Cortex of kidney (tissue), 1 donor: ENCODE measurements at places on chromosomes 3 and 15.

DNA sequence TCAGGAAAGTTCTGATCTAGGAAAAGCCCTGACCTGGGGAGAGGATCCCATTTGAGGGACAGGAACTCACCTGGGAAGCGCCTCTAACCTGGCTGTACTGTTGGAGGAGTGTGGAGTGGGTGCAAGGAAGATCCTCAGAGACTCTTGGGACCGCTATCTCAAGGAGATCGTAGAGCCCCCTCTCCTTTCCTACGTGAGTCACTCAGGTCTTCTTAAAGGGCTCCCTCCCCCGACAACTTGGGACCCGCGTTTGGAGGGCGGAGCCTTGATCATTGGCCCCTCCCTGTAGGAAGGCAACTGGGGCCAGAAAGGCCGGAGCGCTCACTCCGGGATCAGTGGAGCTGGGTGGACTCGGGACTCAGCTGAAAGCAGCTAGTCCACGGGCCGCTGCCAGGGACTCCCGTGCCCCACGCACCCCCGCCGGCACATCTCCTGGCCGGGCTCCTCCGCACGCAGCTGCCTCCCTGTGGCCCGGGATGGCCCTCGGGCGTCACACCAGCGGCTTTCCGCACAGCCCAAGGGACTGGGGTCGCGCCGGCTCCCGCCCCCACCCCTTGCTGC lies 520 bp downstream of the SLC26A6 start:
- no peak for DNase-seq

DNA sequence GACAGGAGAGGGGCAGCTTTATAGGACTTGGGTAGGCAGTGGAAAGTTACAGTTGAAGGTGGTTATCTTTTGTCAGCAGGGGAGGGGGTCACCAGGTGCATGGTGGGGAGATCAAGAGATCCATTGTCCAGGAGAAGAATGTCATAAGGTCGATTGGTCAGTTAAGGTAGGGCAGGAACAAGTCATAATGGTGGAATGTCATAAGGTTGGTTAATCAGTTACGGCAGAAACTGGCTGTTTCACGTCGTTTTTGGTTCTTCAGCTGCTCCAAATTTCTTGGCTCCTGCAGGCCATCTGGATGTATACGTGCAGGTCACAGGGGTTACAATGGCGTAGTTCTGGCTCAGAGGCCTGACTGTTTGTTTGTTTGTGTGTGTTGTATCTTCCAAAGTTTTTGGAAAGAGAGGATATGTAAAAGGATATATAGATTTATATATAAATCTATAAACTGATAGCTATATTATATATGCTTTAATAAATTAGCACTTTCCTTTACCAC lies 565.1 kb downstream of the ZNF385D start:
- no peak for DNase-seq

GRCh38 chr15:23866832-23867231 lies 179.7 kb upstream of the NDN start:
- DNase-seq = no peak

DNA sequence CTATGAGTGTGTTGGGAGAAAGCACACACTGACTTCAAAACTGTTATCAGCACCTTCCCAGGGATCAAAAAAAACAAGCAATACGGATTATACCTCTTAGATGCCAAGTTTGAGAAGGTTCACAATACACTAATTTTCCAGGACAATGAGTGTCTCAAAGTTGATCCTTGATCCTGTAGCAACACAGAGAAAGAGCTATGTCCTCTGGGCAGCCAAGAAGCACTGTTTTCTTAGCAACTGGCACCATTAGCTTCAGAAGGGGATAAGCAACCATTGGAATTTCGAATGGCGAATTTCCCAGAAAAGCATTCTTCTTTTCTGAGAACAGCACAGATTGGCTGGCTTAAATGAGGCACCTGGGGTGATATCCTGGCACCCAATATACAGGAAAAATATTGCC lies 270.3 kb upstream of the RORA start:
- DNase-seq = no peak

DNA sequence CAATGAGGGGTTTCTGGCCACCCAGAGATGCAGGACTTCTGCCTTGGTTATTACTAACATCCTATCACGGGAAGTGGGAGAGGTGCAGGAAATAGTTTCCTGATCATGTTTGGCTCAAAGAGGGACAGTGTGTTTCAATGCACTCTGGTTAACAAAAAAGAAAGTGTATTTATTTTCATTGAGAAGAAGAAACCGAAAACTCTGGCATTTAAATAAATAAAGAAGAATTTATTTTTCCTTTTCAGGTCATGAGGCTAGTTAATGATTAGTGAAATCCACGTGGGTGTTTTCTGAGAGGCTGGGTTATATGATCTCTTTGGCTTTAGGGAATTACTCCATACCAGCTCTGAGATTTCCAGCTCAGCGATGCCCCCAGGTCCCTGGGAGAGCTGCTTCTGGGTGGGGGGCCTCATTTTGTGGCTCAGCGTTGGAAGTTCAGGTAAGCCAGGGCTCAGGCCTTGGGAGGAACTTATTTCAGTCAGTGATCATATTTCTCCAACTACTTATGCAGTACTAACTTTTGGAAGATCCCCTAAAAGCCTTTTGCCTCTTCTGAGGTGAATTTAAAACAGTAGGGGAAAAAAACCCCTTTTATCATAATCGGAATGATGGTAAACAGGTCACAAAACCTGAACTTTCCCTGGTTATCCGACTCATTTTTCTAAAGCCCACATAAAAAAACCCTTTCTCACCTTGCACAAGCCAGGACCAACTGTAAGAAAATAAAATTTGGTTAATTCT lies at the start of gene PLA1A:
Gene PLA1A (plus strand): TSS at position 338 of the 741 bp plus-strand sequence. CDS start 29 bp downstream, at position 367.
- DNase-seq = no peak

DNA sequence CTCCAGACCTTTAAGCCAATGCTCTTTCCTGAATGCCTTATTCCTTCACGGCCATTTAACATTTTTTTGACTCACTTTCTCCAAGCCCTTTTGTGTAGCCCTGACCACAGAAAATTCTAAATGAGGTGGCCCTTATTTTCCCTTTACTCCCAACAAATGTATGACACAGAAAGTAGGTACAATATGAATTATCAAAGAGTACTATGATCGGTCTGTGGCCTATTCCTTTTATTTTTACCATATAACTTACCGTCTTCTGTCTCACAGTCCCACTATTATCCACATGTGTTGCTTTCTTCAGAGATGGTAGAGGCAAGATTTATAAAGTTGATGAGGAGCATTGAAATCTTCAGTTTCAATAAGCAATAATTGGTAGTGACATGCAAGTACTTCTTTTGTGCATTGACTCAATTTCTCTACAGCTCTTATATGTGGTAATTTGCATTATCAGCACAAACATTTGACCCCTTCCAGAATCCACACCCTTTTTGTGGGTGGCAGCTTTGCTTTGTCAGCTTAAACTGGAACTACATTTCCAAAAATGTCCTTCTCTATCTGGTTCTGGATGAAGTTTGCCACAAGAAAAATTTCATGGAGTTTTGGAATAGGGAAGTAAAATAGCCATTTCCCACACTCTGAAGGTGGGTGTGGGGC lies 143.8 kb upstream of the GADL1 start:
- no peak for DNase-seq

DNA sequence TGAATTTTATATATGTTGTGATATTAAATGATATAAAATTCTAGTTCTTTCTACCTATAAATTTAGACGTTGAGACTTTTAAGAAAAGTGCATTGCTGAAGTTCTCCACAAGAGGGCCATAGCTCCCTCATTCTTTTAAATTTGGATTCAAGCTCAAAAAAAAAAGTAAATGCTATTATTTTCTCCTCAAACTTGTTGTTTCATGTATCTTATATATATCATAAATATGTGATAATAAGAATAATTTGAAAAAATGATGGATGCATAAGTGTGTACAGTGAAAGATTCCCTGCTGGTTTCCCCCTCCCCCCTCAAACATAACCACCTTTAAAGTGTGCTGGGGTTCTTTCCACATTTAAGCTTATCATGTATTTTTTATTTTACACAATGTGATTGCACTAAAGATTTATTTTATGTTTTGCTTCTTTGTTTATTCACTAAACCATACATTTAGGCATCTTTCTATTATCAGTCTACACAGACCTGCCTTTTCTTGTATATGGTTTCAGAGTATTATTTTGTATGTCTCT lies 769.4 kb upstream of the GOLIM4 start:
- DNase-seq = no peak

DNA sequence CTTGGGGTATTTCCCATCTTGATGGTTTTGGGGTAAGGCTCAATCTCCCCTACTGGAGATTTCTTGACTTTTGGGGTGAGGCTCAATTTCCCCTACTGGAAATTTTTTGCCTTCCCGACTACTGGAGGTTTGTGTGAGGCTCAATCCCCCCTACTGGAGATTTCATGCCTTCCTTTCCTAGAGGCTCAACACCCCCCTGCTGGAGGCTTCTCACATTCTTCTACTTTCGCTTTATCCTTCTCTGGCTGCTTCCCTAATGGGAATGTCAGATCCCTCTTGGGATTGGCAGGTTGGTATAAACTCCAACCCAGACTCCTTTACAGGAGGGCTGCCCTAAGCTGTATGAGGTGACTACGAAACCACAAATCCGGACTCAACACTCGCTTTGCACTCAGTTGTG lies 49.2 kb downstream of the KATNBL1 start:
- no peak for DNase-seq

GRCh38 chr3:109973733-109974132 lies 636.4 kb upstream of the DPPA4 start:
- DNase-seq = no peak

DNA sequence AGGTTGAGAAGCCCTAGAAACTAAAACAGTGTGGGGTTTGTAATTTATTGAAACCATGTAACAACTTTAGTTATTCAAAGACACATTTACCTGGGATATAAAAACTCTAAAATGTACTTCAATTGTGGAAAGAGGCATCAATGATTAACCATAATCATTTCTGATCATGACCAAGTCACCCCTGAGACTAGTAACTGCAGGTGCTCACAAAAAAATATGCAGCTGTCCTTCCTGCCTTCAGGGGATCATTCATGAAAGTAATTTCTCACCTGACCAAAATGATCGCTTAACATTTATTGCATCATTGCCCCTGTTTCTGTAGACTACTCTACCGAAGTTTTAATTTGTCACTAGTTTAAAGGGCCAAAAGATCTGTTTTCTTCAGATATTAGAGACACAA lies 9.0 kb downstream of the ACP3 start:
- no peak for DNase-seq

GRCh38 chr3:105429034-105429762 lies 62.5 kb downstream of the ALCAM start:
- no peak for DNase-seq

DNA sequence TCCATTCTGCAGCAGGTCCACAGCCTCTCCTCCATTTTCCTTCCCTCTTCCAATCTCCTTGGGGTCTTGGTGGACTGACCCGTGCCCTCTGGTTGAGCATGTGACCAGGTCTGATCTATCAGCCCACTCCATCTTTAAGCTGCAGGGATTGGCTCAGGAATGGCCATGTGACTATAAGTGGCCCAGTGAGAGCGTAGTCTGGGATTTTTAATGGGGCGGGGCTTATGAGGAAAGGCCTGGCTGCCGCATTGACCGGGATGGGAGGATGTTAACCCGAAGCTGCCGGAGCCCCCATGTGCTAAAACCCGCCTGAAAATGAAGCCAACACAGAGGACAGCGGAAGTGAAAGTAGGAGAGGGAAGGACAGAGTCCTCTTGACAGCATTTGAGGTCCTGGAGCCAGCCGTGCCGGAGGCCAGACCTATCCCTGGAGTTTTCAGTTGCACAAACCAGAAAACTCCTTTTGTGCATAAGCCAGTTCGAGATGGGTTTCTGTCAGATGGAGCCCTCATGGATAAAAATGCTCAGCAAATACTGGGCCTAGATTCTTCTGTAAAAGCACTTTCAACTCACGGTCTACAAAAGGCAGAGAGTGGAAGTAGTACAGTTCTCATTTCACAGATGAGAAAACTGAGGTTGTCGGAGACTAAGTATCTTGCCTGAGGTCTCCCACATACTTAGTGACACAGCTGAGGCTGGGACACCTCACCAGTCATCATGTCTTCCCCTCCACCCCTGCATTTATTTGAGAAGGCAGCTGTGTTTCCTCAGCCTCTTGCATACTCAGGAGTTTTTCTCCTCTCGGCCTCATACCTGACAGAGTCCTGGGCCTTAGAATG lies 61.9 kb downstream of the ATP2B2 start:
- no peak for DNase-seq

DNA sequence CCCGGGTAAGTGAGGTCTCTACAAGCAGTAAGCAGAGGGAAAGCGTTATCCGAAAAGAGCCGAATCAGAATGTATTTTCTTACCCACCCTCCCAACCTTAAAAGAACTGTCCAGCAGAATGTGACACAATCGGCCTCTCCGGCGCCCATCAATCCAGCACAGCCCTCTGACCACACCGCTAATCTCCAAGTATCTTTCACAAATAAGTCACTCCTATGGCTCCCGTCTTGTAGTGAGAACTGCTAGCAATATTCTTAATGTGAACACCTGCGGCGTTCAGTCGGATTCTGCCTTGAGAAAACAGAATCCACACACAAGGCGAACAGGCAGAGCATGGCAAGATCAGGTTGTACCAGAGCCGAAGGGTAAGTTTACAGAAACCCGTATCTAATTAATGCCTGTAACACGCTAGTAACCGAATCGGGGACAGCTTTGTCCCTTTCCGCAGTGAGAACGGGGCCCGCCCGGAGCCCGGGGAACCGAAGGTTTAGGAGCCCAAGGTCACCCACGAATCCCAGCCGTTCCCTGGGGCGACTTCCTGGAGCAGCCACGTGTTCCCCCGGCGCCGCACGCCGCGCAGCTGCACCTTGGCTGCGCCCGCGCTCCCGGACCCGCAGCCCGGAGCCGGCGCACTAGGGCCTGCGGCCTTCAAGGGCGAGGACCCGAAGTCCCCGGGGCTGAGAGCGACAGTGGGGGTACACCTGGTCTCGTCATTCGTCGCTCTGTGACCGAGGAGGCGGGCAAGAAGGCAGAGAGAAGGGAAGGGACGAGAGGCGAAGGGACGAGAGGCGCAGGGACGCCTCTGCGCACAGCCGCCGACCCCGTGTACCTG lies 672 bp downstream of the TFRC start:
- DNase-seq = no peak

- DNase-seq = no peak
Observed at GRCh38 chr3:72487946-72488737, 360.1 kb downstream of the SHQ1 start.

- DNase-seq = no peak
Observed at GRCh38 chr3:157447026-157447694, 10.5 kb downstream of the PTX3 start.

GRCh38 chr3:48402281-48402732 lies 27.6 kb downstream of the PLXNB1 start:
- DNase-seq = no peak

- no peak for DNase-seq
Observed at GRCh38 chr15:35182841-35183479, 97.9 kb upstream of the NANOGP8 start.

- DNase-seq = no peak
Observed at GRCh38 chr15:62046078-62046743, 14.0 kb downstream of the VPS13C start.

- DNase-seq = no peak
Observed at GRCh38 chr15:81108427-81108826, 25.6 kb upstream of the CFAP161 start.
